Iris pigment epithelial cell (primary cell): ENCODE measurements at places on chromosomes 13 and 19.

DNA sequence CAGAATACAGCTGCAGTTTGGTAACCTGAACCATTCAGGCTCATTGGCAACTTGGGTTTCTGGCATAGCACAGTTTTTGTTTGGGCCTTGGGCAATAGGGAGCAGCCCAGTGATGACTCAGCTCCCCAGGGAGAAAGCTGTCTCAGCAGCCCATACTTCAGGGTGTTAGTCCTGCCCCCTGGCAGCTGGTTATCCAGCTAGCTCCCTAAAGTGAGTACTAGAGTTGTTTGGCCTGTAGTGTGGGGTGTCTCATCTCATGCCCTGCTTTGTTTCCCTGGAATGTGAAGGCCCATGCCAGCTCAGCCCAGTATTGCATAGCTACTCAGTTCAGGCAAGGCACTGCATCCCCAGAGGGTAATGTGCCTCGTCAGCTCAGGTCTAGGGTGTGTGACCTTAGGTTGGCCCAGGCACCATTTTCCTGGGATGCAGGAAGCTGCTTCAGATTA, 18.2 kb upstream of the ZNF543 start:
- peak; percentile 94 for DNase-seq

DNA sequence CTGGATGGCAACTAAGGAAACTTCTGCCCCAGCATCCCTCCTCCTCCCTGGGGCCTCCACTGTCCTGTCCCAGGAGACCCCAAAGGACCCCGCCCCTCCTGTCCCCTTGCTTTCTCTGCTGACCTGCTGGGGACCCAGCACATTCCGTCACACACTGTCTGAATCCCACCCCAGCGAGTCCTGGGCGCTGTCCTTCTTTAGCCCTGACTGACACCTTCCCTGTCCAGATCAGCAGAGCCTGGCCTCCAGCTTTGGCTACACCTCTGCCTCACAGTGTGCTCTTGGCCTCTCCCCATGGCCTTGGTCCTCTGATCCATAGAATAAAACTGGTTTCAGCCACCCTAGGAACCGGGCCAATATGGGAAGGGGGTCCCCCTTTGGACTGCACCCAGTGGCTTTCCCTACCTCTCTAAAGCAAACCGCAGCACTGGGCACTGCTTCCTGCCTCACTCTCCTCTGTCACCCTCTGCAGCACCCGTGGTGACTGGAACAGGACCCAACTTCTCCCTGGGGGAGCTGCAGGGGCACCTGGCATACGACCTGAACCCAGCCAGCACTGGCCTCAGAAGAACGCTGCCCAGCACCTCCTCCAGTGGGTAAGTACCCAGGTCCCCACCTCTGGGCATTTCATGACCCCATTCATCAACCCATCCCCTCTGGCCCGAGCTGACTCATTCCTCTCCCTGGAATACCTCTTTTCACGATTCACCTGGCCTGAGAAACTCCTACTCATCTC, 46.4 kb downstream of the SMIM24 start:
- DNase-seq: no peak

GRCh38 chr13:32428581-32429432, 877 bp upstream of the N4BP2L1 start:
- DNase-seq: no peak

GRCh38 chr13:110363010-110363409, 55.9 kb downstream of the COL4A2 start:
- DNase-seq: no peak

DNA sequence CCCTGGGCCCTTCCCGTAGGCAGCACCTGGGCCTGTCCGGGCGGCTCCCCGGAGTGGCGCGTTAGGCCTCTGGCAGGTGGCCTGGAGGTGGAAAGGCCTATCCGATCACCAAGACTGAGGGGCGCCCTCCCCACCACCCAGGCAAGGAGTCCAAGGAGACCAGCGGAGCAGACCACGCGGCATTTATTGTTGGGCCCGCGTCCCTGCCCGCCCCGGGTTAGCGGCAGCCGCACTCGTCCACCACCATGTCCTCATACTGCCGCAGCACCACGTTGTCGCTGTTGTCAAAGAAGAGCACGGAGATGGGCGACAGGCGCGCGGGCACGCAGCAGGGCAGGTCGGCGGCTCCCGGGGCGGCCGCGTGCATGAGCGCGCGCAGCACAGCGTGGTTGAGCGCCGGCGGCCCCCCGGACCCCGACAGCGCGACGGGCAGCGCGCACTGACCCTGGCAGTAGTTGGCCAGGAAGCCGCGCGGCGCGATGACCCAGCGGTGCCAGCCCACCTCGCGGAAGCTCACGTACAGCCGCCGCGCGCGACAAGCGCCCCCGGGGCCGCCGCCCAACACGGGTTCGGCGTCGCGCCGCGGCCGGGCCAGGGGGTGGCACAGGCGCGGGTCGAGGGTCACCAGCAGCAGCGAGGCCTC, 27.5 kb downstream of the CERS1 start:
- DNase-seq: no peak

- peak; percentile 64 for DNase-seq
Observed at GRCh38 chr13:40910324-40911050, 108.6 kb downstream of the ELF1 start.

DNA sequence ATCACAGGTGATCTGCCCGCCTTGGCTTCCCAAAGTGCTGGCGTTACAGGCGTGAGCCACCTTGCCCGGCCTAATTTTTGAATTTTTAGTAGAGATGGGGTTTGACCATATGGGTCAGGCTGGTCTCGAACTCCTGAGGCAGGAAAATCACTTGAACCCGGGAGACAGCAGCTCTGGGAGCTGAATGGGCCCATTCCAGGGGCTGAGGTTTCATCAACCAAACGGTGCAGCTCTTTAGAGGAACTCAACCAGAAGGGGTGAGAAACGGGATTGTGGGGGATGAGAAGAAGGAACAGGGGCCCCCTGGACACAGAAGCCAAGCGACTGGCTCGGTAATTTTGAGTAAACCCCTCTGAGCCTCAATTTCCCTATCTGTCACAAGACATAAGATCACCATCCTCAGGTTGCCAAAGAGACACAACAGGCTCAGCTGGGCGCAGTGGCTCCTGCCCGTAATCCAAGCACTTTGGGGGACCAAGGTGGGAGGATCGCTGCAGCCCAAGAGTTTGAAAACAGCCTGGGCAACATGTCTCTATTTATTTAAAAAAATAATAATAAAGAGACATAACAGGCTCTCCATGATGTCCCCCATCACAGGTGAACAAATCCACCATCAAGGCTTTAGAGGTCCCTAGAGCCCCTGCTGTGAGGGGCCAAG, 562 bp downstream of the IQCN start:
- no peak for DNase-seq

DNA sequence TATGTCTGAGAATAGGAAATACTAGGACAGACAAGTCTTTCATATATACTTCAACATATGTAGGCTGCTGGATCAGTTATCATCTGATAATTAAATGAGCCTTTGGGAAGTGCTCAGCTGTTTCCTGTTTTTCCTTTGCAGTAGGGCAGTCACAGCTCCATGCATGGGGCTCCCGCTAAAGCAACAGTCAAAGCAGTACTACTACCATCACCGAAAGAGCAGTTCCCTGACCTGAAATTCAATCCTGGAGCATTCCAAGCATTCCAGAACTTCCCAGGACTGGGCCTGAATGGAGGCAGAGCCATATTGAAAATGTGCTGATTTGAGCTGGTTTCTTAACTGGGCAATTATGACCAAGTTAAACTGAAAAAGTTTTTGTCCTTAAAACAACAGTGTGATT, 20.5 kb downstream of the MICU2 start:
- DNase-seq: peak; percentile 67

GRCh38 chr13:30443957-30444404, 21.7 kb downstream of the UBE2L5 start:
- DNase-seq: no peak

- no peak for DNase-seq
Observed at GRCh38 chr13:111883571-111884343, 183.2 kb upstream of the SOX1 start.

DNA sequence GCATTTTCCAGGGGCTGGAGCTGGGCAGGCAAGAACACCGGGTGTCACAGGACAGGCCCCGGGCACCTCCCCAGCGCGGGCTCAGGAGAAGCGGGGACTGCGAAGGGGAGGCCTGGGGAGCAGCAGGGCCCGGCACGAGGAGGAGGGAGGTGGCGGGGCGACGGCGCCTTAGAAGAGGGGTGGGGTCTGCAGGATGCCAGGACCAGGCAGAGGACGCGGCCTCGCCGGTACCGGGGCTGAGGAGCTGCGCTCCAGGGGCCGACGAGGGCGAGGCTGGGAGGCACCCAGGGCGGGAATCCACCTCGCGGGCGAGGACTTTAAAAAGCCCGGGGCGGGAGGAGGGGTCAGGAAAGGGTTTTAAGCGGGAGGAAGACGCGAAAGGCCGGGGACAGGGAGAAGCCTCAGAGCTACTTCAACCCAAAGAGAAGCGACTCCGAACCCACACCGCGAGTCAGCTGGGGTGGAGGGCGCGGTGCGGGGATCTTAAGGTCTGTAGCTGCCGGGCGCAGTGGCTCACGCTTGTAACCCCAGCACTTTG, 665 bp downstream of the ZNF347 start:
- peak; percentile 33 for DNase-seq

DNA sequence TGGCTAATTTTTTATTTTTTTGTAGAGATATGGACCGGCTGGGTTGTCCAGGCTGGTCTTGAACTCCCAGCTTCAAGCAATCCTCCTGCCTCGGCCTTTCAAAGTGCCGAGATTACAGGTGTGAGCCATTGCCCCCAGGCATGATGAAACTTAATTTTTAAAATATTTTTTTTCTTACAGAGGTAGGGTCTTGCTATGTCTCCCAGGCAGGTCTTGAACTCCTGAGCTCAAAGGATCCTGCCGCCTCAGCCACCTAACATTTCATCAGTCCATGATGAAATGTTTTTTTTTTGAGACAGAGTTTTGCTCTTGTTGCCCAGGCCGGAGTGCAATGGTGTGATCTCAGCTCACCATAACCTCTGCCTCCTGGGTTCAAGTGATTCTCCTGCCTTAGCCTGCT, 12.4 kb downstream of the C19orf44 start:
- DNase-seq: no peak

DNA sequence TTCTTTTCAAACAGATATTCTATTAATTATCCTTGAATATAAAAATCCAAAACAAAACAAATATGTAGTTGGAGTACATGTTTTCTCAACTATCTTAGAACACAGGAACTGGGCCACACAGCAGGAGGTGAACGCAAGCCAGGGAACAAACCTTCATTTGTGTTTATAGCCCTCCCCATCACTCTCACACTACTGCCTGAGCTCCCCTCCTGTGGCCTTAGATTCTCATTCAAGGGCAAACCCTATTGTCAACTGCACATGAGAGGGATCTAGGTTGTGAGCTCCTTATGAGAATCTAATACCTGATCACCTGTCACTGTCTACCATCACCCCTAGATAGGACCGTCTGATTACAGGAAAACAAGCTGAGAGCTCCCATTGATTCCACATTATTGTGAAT, 427.1 kb upstream of the PRR20A start:
- no peak for DNase-seq

DNA sequence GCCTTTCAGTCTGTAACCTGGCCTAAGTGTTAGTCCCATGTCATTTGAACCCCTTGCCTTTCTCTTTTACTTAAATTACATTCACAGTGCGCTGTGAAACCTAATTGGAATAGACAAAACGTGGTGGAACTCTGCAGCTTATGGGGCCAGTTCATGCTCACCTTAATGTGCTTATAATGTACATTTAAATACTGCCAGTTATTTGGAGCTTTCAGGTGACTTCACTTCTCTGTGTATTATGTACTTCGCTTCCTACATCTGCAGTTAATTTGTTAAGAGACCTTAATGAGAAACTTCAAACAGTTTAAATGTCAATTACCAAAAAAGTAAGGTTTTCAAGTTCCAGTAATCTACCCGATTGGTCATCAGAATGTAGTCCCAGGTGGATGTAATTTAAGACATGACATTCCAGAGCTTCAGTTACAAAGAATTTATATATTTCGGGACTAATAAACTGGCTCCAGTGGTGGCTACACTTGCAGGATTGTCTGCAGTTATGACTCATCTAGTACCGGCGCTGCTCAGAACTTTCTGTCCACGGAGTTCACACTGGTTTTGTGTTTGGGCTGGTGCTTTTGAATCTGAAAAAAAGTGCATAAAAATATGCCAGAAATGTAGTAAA, 125.3 kb downstream of the TM9SF2 start:
- peak; percentile 81 for DNase-seq

GRCh38 chr19:42032431-42032830, 37.6 kb downstream of the GRIK5 start:
- DNase-seq: no peak

- peak; percentile 24 for DNase-seq
Observed at GRCh38 chr19:13015361-13016223, 20.3 kb downstream of the NFIX start.

DNA sequence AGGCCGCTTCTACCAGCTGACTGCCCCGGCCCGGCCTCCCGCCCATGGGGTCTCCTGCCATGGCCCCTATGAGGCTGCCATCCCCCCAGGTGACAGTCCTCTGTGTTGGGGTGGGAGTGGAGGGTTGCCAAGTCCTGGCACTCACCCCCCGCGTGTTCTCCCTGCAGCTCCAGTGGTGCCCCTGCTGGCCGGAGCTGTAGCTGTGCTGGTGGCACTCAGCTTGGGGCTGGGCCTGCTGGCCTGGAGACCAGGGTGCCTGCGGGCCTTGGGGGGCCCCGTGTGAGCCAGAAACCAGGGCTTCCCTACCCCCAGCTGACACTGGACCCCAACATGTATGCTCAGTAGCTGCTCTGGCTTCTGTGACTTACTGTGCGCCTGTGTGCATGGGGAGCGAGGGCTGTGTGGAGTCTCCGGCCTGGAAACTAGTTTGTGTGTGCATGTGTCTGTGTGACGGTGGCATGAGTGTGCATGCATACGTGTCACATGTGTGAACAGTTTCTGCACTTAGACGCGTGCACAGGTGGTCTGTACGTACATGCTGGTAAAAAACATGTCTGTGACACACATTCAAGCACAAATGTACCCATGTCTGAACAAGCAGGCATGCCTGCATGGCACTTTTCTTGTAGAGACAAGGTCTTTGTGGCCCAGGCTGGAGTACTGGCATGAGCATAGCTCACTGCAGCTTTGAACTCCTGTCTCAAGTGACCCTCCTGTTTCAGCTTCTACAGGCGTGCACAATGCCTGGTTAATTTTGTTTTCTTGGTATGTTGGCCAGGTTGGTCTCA, 4.9 kb downstream of the ACP4 start:
- no peak for DNase-seq

- DNase-seq: peak; percentile 76
Observed at GRCh38 chr19:45404557-45405434, at the start of gene PPP1R13L. PPP1R13L (minus strand) TSS chr19:45405069; CDS start chr19:45398318, 6,751 bp downstream.

GRCh38 chr19:11192957-11193939, 4.1 kb downstream of the KANK2 start:
- DNase-seq: no peak
